Articular chondrocyte of knee joint (primary cell): ENCODE measurements at places on chromosomes 6 and 20. TPM values are rescaled to one million over a fixed set of nuclear protein-coding genes. Genes with fewer than 3 reads are reported as not detected.

Gene GSTA2
- total RNA-seq = not detected in 2 replicates

Gene EYA2
- total RNA-seq = 0.78 and 1.8 TPM in 2 replicates

Gene SNAP91
- total RNA-seq = 0.32 and 0.52 TPM in 2 replicates

Gene NCOA6
- 8.5 and 9.1 TPM in 2 replicates for total RNA-seq

Gene SLC26A8
- 0.32 TPM in 1 of 2 replicates, not detected in the other for total RNA-seq

Gene LRRC73
- 0.32 and 0.39 TPM in 2 replicates for total RNA-seq

Gene SLC17A2
- not detected in 2 replicates for total RNA-seq

Gene FLRT3
- total RNA-seq = 0.13 and 0.32 TPM in 2 replicates

Gene TRMT11
- total RNA-seq = 30.5 and 42.9 TPM in 2 replicates

Gene DNMT3B
- total RNA-seq = 1.8 and 2.0 TPM in 2 replicates

Gene RNF5
- total RNA-seq = 23.9 and 32.4 TPM in 2 replicates

Gene DNPH1
- 37.6 and 40.1 TPM in 2 replicates for total RNA-seq

Gene ARMH2
- total RNA-seq = not detected in 2 replicates

Gene GLO1
- total RNA-seq = 135 and 141 TPM in 2 replicates

Gene FAM135A
- 21.2 and 24.3 TPM in 2 replicates for total RNA-seq

Gene OPN5
- total RNA-seq = not detected in 2 replicates

Gene EYS
- under 0.01 TPM in 2 replicates for total RNA-seq

Gene NKAPL
- total RNA-seq = 0.78 and 1.8 TPM in 2 replicates

Gene C20orf96
- total RNA-seq = 0.65 and 1.2 TPM in 2 replicates

Gene GDAP1L1
- 0.13 and 0.22 TPM in 2 replicates for total RNA-seq

Gene ACTL10
- 1.7 and 2.1 TPM in 2 replicates for total RNA-seq

Gene HSPA1B
- 123 and 152 TPM in 2 replicates for total RNA-seq

Gene DEF6
- 0.86 and 1.3 TPM in 2 replicates for total RNA-seq

Gene PROCR
- 44.2 and 60.6 TPM in 2 replicates for total RNA-seq

Gene DSP
- total RNA-seq = 1.3 and 4.6 TPM in 2 replicates

Gene SLC17A3
- total RNA-seq = not detected in 2 replicates

Gene VGLL2
- total RNA-seq = not detected in 2 replicates

Gene PEDS1
- 19.5 and 24.0 TPM in 2 replicates for total RNA-seq

Gene C4A
- total RNA-seq = 4.0 and 8.2 TPM in 2 replicates

Gene SMLR1
- total RNA-seq = not detected in 2 replicates
